ENCODE measurements at places on chromosomes 7 and 10. TPM values are rescaled to one million over a fixed set of nuclear protein-coding genes. Genes with fewer than 3 reads are reported as not detected.

DNA sequence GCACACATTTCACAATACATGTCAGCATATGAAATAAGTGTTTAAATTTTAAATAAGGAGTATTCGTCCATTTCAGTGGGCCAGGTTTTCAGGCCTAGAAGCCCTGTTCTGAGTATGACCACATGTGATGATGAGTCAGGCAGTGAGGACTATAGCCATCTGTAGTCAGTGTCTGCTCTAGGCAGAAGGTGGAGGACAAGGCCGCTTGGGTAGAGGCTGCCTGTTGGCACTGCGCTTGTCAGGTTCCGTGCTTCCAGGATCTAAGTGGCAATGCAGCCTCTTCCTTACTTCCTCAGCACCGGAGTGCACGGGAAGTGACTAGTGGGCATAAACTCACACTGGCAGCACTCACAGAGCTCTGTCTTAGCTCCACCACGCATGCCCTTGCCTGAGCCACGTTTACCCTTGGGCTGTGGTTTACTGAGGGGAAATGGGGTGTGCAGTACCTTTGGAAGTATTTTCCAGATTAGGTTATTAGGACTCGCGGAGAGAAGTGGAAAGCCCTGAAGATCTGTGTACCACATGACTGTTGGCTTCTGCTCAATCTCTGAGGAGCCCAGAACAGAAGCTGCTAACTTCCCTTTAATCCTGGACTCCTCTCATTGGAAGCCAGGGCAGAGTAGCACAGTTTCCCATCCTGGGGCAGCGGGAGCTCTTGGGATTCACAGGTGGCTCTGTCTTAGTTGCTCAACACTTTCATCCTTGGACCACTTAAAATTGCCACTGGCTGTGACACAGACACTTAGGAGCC is 87.5 kb upstream of the GJD4 start:
- H3K4me3 ChIP-seq = no peak overlapping the region
- no peak overlapping the region for H3K27ac ChIP-seq
- no peaks in the 10 kb centered on the region for H3K36me3 ChIP-seq

- H3K36me3 ChIP-seq = no peaks in the 10 kb centered on the region
- H3K27me3 ChIP-seq = no peaks in the 10 kb centered on the region
- no peaks in the 10 kb centered on the region for H3K4me1 ChIP-seq
- DNase-seq = no peak
- no peak overlapping the region for H3K27ac ChIP-seq
Measured at GRCh38 chr7:39016609-39017008, 38.9 kb downstream of the POU6F2 start.

VGF gene
- total RNA-seq = not detected

GRCh38 chr7:108143658-108144420 is 13.7 kb upstream of the LAMB4 start:
- no peak overlapping the region for H3K27ac ChIP-seq
- no peak overlapping the region for H3K4me3 ChIP-seq
- H3K4me1 ChIP-seq = no peaks in the 10 kb centered on the region
- H3K27me3 ChIP-seq = peaks cover 3% of the 10 kb centered on the region
- no peak for DNase-seq

DNA sequence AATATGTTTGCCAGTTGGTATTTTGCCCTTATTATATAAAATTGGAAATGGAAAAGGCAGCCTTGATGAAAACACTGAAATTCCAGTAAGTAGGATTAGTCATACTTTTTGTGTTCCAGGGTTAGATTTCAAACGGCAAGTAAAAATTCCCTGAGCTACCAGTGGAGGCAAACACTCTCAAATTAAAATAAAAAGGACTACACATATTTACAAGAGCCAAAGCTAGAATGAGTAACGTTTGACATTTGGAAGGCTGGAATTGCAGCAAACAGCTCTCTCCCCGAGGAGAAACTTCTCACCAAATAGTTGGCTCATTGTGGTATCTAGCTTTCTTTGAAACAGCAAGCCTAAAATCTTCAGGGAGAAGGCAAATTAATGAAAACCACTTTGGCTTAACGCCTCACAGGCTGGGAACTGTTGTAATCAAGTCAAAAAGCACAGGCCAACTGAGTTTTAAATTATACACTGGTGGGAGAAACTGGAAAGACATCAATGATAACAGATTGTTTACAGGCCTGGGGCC is 288.4 kb downstream of the SNX13 start:
- no peak for DNase-seq
- no peaks in the 10 kb centered on the region for H3K4me1 ChIP-seq
- no peak overlapping the region for H3K27ac ChIP-seq

- no peaks in the 10 kb centered on the region for H3K27me3 ChIP-seq
- peak overlapping the region; percentile 56 for H3K27ac ChIP-seq
- no peaks in the 10 kb centered on the region for H3K36me3 ChIP-seq
- peak overlapping the region; percentile 70 for H3K4me3 ChIP-seq
- peak; percentile 82 for DNase-seq
Measured at GRCh38 chr7:99997545-99998137, 17.8 kb upstream of the ZKSCAN1 start.

SAMD9L gene
- total RNA-seq = 19.8 TPM

CYP3A7 gene
- total RNA-seq = not detected

DNA sequence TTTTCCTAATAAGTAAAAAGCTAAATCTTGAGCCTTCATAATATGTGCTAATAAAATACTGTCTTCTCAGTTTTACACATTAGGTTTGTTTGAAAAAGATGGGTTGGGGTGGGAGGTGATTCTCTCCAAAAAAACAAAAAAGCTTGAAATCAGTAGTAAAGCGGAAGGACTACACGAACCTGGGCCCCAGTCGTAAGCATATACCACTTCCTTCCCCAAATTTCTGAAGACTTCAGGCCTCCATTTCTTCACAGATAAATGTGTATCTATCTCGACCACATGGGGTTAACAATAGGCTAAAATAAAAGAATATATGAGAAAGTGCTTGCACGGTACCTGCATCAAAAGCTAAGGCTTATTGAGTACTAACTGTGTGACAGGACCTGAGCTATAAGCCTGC is 51.6 kb upstream of the PAX2 start:
- H3K4me1 ChIP-seq = peaks cover 11% of the 10 kb centered on the region
- no peaks in the 10 kb centered on the region for H3K36me3 ChIP-seq
- no peak overlapping the region for H3K27ac ChIP-seq
- peaks cover 27% of the 10 kb centered on the region for H3K27me3 ChIP-seq
- H3K4me3 ChIP-seq = no peak overlapping the region

ANKRD30A gene
- not detected for total RNA-seq

DNA sequence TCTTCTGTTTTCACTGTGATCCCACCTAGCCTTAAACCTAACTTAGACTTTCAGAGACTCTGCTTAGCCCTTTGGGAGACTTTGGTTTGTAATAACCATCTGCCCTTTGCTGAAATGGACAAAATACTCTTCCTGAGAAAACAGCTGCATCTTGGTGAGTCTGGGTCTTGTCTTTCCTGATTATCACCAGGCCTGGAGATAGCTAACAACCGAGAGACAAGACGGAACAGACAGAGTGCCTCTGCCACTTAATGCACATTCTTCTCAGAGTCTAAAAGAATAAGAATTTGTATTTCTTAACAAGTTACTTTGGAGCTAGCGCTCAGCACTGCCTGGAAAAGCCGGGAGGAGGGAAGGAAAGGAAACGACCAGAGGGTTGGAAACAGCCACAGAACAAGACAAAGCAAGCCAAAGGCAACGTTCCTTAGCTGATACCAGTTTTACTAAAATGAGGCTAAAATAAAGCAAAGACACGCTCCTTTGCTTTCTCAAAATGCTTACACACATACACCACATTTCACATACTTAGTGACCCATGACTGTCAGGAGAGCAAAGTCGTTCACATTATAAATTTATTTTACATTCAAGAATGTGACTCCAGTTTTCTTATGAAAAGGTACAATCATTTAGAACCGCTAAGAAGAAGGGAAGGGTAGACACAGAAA is 70.3 kb upstream of the DGKI start:
- no peaks in the 10 kb centered on the region for H3K27me3 ChIP-seq
- H3K27ac ChIP-seq = no peak overlapping the region
- no peak overlapping the region for H3K4me3 ChIP-seq
- H3K4me1 ChIP-seq = peaks cover 22% of the 10 kb centered on the region
- no peak for DNase-seq

DNA sequence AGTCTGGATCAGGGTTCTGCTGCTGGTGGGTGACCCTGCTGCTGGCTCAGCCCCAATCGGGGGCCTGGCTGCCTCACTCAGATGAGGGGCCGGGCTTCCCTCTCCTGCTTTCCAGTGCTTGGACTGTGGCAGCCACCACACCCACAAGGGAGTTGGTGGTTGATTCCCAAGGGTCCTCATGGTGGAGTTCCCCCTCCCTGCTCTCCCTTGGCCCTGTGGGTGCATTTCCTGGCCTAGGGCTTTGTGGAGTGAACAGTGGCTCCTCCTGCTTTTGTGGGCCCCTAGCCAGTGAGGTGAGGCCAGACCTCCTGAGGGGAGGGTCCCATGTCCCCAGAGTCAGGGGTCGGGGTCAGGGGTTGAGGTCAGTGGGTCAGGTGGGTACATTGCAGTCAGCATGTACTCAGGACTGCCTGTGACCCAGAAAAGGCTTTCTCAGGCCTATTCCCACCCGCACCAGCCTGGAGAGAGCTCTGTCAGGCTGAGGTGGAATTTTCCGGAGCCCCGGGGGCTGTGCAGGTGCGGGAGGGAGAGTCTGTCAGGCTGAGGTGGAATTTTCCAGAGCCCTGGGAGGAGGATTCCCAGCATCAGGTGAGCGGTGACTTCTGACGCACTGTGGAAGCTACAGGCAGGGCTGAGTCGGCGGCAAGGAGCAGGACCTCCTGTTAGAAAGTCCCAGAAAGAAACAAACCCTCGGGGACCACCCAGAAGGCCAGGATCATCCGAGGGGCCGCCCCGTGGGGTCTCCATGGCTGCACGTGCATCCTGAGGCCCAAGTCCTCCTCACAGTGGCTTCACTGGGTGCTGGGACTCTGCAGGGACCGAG is 94.4 kb upstream of the INSIG1 start:
- H3K4me3 ChIP-seq = no peak overlapping the region
- H3K4me1 ChIP-seq = peaks cover 53% of the 10 kb centered on the region
- peak overlapping the region; percentile 50 for H3K27ac ChIP-seq
- peaks cover 3% of the 10 kb centered on the region for H3K36me3 ChIP-seq
- H3K27me3 ChIP-seq = no peaks in the 10 kb centered on the region
